ENCODE measurements at places on chromosomes 2 and 18.
A peak's percentile ranks its signal among the peaks of the same experiment; 100 is the strongest.

- DNase-seq = no peak
These were observed 5.6 kb upstream of the PER2 start for GRCh38 chr2:238294046-238294392.

DNA sequence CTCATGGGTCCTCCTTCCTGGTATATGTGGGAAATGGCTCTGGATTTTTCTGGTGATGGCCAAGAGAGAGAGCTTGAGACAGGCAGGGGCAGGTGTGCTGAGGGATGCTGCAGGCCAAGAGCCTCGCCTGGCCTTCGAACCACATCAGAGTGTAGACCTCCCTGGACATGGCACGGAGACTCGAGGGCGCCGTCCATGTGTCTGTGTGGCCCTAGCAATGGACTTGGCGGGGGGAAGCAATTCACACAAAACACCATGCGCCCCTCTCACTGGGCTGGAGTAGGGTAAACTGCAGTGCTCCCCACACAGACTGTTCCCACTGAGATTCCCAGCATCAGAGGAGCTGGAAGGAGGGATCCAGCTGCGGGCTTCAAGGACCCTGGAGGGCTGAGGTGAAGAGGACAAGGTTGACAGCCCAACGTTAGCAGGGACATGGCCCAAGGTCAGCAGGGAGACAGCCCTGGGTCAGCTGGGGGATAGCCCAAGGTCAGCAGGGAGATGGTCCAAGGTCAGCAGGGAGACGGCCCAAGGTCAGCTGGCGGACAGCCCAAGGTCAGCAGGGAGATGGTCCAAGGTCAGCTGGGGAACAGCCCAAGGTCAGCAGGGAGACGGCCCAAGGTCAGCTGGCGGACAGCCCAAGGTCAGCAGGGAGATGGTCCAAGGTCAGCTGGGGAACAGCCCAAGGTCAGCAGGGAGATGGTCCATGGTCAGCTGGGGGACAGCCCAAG is 75.4 kb upstream of the HDAC4 start:
- no peak for DNase-seq

- no peak for DNase-seq
These were observed 81.0 kb downstream of the ZNF236 start for GRCh38 chr18:76903386-76903785.

- no peak for DNase-seq
These were observed 46.6 kb upstream of the CTLA4 start for GRCh38 chr2:203820969-203821368.

GRCh38 chr2:127003070-127003800 is 103.7 kb downstream of the BIN1 start:
- no peak for DNase-seq

DNA sequence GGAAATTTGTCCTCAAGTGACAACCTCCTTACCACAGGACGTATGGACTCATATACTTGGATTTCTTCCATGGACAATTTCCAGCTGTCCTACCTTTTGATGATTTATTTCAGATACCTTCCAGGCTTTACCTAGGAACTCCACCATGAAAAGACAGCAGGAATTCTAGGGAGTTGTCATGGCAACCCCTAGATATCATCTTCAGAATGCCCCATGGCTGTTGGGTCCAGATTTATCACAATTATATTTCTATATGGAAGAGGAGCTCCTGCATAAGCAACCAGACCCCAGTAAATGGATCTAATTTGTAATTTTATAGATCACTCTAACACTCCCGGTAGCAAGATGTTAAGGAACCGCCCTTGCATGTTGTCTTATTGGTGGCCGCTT is 102.3 kb upstream of the ZNF521 start:
- DNase-seq = no peak

DNA sequence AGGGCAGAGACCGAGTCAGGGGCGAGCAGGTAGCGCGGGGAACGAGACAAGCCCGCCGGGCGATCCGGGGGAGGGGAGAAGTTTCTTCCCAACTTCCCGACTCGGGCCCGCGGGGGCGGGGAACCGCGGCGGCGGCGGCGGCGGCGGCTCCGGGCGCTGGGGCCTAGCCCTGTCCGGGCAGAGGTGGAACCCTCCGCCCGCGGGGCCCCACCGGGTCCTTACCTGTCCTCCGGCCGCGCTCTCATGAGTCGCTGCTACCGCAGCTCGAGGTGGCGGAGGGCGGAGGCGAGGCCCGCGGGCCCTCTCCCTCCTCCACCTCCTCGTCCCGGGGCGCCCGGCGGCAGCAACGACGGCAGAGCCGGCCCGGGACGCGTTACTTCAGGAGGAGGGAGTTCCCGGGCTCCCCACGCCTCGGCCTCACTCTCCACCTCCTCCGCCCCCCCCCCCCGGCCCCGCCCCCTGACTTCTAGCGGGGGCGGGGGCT is at the start of gene YES1:
Gene YES1, minus strand, starts transcription at position 351 of the 484 bp plus-strand sequence. CDS start 55,415 bp downstream, outside the sequence.
- DNase-seq = no peak

GRCh38 chr2:104052356-104052755 is 801.6 kb upstream of the POU3F3 start:
- DNase-seq = no peak

DNA sequence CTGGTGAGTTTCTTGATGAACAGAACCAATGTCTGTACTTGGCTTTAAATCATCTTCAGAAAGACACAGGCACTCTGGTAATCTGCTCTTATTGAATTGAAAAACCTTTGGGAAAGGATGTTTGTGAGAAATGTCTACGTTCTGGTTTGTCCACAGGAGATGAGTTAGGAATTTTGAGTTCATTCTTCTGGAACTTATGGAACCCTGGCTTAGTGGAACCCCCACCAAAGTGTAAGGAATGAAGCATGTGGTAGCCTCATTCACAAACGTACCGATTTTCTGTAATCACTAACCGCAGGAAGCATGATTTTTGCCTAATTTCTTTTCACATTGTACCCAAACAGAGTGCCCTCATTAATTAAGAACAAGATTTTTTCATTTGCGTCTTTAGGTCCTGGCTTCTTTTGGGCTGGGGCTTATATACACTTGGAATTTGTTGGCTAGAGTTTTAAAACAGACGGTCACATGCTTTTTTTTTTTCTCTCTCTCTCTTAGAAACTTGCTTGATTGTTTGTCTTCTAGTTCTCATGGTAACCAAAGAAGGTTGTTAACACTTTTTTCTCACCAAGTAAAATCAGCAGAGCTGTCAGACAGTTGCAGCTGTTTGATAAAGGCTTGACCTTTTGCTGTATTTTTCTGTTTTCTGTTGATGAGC is 314.1 kb upstream of the THUMPD2 start:
- no peak for DNase-seq

DNA sequence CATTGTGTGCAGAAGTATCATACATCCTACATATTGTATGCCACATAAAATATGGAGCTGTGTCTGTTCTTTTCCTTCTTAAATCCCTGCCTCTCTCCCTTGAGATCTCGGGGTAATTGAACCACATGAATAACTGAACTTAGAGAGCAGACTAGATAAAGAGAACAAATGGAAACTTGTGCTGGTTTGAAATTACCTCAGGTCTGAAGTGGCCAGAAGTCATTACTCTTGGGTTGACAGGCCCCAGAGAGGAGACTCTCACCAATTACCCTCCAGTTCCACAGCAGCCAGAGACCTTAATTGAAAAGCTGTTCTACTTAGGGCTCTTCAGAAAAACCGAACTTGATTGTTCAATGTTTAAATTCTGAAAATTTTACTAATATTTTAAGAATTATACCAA is 5.0 kb upstream of the ADAM17 start:
- DNase-seq = no peak

DNA sequence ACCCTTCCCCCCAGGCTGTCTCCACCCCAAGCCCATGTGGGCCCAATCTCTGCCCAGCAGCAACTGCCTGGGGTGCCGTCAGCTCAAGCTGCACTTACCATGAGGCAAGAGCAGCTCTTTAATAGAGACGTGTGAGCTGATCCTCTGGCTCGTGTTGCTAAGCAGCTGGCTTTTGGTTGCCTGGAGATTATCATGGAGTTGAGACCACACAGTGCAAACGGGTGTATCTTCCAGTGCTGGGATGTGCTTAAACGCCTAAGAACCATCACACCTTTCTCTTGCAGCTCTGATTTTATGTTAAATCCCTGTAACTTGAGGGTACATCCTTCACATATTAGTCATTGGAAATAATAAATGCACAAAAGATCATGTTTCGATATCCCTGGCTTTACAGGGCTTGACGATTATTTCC is 271.1 kb downstream of the PRKCE start:
- no peak for DNase-seq

GRCh38 chr18:7566244-7566566 is 911 bp upstream of the PTPRM start:
- DNase-seq = no peak

GRCh38 chr2:109382951-109383350 is 230.8 kb downstream of the SEPTIN10 start:
- DNase-seq = peak; percentile 49

DNA sequence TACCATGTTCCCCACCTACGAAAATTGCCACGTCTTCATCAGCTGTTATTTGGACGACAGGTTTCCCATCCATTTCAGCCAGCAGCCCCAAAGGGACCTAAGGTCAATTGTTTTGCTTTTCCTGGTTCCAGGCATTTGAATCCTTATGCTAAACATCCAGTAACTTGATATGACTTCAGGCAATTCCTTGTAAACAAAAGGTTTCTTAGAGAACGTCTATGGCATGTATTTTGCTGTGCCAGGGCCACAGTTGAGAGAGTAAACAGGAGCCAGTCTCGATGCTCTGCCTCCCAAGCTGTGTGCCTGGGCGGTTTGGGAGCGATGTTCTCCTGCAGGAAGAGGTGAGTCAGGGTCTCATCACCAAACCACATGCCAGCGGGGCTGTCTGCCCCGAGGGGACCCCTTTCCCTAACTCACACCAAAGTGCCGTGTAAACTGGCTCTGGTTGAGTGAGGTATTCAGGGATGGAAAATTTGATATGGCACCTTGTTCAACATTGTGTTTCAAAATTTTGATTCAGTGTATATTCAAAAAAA is 12.9 kb upstream of the MC5R start:
- no peak for DNase-seq

DNA sequence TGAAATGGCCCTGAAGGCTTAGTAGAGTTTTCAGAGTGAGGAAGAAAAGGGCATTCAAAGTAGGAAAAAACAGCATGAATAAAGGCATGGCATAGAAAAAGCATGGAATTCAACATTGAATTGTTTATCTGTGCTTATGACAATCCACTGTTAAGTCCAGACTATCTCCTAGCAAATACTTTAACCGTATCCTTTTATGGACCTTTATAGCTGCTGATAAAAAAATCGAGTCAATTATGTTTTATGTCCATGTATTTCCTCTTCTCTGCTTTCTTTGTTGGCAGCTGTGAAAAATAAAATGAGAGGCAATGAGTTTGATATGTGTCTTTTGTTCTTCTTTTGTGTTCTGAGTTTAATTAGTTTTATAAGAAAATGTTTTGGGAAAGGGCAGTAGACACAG is 70.4 kb downstream of the TDRD15 start:
- DNase-seq = no peak

- DNase-seq = no peak
These were observed 43.5 kb upstream of the SP3 start for GRCh38 chr2:174008720-174009119.

- DNase-seq = no peak
These were observed 123.2 kb downstream of the KCTD1 start for GRCh38 chr18:26425148-26425531.

GRCh38 chr2:27390822-27391679 is 10.5 kb upstream of the ZNF513 start:
- no peak for DNase-seq

DNA sequence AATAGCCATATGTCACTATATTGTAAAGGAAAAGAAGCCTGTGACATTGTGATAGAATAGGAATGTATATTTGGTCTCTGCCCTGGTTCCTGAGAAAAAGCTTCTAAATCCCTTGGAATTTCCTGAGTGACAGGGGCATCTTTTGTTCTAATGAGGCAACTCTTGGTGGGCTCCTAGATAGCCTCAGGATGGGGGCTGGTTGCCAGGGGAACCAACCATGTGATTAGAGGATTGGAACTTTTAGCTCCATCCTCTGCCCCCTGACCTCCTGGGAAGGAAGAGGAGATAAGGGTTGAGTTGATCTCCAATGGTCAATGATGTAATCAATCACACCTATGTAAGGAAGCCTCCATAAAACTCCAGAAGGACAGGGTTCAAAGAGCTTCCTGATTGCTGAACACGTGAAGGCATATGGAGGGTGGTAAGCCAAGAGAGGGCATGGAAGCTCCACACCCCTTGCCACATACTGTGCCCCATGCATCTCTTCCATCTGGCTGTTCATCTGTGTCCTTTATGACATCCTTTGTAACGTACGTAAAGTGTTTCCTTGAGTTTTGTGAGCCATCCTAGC is 2.9 kb upstream of the ME2 start:
- no peak for DNase-seq

- no peak for DNase-seq
These were observed 60.2 kb upstream of the FAM117B start for GRCh38 chr2:202574541-202574940.

DNA sequence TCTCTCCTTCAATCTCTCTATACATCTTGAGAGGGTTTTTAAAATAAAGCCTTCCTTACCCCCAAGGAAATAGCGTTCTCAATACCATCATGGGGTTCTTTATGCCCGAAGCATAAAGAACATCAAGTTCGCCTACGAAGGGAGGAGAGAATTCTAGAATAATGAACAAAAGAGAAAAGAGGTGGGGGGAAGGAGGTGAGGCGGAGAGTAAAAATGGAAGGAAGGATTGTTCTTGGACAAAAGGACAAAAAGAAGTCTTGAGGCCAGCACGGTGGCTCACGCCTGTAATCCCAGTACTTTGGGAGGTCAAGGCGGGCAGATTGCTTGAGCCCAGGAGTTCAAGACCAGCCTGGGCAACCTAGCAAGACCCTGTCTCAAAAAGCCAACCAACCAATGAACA is 319.8 kb upstream of the NCKAP5 start:
- DNase-seq = no peak

DNA sequence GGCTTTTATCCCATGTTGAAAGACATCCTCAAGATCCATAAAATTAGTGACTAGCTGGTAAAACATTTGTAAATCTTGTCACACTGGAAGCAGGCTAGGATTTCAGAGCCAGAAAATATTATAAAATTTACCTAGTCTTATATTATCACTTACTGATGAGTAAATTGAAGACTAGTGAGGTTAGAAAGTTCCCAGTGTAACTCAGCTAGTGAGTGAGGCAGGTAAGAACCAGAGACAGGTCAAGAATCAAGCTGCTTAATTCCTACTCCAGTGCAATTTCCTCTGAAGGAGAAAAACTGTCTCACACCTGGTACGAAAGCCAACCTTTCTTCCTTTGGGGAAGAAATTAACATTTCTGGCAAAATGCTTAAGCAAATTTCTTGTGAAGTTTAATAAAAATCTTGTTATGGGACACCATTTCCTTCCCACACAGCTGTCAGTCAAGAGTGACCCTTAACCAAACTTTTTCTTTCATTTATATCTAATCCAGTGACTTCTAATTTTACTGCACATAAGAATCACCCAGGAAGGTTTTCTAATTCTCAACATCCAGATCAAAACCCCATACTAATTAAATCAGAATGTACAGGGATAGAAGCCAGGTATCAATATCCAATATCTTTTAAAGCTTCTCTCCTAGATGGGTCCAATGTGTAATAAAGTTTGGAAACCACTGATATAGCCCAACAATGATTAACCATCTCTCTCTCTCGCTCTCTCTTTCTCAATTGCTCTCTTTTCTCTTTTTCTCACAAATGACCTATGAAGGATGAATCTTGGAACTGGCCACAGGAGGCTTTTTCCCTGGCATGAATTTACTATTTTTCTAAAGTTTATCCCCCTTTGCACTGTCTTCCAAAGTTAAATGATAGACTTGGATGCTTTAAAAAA is 264.3 kb upstream of the SLC39A10 start:
- DNase-seq = no peak

All from AG04449 (cell line).